ENCODE measurements at places on chromosomes 13 and 19.
A peak's percentile ranks its signal among the peaks of the same experiment; 100 is the strongest.

DNA sequence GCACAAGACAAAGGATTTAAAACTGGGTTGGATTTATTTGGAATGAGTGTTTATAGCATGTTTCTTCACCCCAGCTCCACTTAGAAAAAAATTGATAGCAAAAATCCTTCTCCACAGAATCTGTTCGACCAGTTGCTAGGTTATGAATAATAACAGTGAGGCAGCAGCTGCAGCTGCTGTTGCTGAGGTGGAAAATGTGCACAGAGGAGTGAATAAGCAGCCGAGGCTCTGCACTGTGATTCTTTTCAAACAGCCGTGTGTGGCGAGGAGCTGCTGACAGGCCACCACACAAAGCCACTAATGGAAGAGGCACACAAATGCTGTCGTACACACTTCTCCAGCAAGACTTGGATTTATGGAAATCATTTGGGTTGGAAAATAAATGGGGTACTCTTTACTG, 6.4 kb upstream of the RASL11A start:
- no peak for DNase-seq

DNA sequence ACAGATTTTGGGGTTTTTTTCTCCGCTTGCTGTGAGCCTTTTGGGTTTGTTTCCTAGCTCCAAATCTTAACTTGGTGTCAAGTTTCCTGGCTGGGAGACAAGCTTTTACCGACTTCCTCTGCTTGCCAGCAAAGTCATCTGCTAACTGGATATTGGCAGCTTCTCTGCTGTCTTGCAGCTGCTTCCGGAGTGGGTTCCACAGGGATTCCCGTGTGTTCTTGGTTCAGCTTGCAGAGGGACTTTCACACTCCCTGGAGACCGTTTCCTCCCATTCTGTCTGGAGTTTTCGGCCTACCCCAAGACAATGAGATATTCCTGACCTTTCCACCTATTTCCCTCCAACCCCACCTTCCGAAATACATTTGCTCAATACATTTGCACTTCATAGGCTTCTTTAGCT, 2.2 kb upstream of the COLGALT1 start:
- peak; percentile 41 for DNase-seq

- no peak for DNase-seq
Observed at GRCh38 chr19:50340331-50340730, 11.2 kb upstream of the KCNC3 start.

DNA sequence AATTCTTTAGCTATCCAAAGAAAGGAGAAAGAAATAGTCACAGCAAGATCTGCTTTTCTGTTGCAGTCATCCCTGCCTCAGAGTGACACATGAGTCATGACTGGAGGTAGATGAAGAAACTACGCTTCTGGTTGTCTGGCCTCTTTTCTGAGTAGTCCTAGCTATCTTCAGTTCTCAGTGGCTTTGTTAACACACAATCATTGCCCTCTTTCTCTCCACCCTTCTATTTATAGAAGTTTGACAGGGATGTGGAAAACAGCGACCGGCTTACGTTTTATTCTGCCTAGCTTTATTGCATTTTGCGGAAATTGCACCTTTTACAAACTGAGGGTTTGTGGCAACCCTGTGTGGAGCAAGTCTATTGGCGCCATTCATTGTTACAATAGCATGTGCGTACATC, 26.7 kb downstream of the SPATA13 start:
- no peak for DNase-seq

DNA sequence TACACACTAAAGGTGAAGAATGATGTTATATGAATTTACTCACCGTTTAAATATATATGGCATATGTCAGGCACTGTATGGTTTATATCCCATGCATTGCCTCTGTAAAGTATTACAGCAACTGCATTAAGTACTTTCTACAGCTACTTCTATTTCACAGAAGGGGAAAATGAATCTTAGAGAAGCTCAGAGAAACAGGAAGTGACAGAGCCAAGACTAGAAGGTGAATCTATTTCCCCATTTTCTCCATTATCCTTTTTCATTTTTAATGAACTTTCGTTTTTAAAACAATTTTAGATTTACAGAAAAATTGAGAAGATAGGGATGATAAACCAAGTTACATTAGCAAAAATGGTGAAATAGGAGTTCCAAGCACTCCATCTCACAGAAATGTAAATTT, 863.3 kb downstream of the UQCRFS1 start:
- no peak for DNase-seq

GRCh38 chr13:94825507-94825906, 113.2 kb upstream of the SOX21 start:
- no peak for DNase-seq

- no peak for DNase-seq
Observed at GRCh38 chr13:21118180-21118579, 56.8 kb upstream of the LATS2 start.

DNA sequence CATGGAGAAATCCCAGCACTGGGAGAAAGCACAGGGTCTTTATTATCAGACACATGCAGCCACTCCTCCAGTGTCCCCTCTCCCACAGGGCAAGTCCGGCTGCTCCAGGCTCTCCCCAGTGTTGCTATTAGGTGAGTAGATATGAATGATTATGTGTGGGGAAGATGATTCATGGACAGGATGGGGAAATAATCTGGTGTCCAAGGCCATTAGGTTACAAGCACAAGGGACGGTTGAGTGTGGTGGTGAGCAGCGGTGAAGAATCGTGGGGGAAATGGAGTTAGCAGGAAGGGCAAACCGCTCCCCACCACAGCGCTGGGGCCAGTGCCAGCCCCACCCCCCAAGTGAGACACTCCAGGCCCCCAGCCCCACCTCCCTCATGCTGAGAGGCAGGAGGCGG, 19.0 kb downstream of the CD177 start:
- no peak for DNase-seq

GRCh38 chr19:23571175-23571574, 115.8 kb downstream of the ZNF675 start:
- DNase-seq: no peak

GRCh38 chr13:91664039-91664438, 265.6 kb downstream of the GPC5 start:
- DNase-seq: peak; percentile 5

- DNase-seq: no peak
Observed at GRCh38 chr13:71378961-71379905, 487.8 kb downstream of the DACH1 start.

DNA sequence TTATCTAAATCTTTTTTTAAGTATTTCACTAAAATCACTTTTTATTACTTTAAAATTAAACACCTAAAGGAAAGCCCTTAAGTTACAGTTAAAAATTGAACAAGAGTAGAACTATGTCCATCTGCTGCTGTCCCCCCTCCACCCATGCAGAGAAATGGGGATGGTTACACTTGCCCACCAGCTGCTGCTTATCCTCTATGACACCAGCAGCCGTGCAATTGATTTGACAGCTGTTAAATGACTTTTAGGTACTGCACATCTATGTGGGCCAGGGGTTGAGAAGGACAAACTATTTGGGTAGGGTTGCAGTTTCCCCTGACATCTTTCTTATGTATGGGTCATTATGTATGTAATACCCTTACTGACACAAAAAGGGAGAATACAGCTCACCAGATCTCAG, 77.2 kb downstream of the TBC1D4 start:
- DNase-seq: no peak

GRCh38 chr13:42333613-42334328, 61.8 kb downstream of the AKAP11 start:
- DNase-seq: peak; percentile 40

DNA sequence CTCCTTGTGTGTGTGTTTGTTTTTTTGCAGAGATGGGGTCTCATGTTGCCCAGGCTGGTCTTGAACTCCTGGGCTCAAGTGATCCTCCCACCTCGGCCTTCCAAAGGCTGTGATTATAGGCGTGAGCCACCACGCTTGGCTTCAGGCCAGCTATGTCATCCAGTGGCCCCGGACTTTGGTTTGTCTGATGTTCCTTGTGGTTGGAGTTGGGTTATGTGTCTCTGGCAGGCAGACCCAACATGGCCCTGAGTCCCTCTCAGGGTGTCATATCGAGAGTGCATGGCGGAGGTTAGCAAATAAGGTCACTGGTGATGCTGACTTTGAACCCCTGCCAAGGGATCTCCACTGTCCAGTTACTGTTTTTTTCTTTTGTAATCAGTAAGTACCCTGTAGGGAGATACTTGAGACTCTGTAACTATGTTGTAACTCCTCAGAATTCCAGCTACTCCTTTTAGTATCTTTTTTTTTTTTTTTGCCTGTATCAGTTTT, 37.3 kb downstream of the SMARCA4 start:
- DNase-seq: no peak

DNA sequence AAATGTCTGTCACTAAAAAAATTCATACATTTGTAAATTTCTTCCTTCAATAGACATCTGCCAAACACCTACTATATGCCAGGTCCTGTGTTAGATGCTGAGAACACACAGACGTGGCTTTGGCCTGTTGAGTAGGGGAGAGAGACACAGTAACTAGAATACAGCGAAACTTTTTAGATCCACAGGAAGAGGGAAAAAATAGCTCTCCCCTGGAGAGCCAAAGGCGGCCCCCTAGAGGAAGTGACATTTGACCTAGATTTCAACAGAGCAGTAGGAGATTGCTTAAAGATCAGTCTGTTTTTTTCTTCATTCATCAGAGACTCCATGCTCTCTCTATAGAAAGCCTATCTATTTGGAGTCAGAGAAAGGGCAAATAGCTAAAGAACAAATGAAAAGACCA, 11.3 kb downstream of the LCP1 start:
- DNase-seq: no peak

DNA sequence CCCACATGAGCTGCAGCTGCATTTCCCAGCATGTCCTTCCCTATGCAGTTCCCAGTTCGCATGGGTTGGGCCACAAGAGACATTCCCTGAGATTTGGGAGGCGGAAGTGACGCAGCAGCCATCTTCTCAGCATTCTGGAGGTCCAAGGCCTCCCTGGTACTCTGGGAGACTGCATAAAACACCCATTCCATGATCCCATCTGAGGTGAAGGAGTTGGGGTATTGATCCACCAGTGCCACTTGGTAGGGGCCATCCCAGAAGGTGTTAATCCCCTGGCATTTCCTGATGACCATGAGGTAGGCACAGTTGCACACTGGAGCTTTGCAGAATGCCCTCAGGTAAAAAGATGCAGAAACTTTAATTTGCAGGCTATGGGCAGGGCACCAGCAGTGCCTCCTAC, 25.4 kb downstream of the POP4 start:
- no peak for DNase-seq

GRCh38 chr19:13839130-13839937, 37.6 kb upstream of the NANOS3 start:
- DNase-seq: no peak

Data from RWPE1 (cell line).